ENCODE measurements at places on chromosomes 16 and 17.

- DNase-seq: no peak
Observed at GRCh38 chr16:89593841-89594240, 18.3 kb downstream of the CPNE7 start.

- no peak for DNase-seq
Observed at GRCh38 chr17:32297860-32298259, 32.2 kb downstream of the RHBDL3 start.

GRCh38 chr17:78359997-78360370 is at the start of gene SOCS3:
TSS of gene SOCS3 (minus strand) at chr17:78360077. CDS start at chr17:78359095, 982 bp downstream.
- peak; percentile 98 for DNase-seq

DNA sequence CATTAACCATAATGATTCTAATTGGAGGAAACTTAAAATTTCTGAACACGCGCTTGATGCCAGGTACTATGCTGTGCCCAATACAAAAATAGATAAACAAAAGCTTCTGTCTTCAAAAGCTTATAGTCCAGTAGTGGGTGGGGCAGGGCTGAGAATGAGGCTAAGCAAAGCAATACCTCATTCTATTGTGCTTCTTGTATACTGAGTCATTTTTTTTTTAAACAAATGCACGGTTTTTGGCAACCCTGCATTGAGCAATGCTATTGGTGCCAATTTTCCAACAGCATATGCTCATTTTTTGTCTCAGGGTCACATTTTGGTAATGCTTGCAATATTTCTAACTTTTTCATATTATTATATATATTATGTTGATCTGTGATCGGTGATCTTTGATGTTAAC is 34.7 kb upstream of the HNF1B start:
- DNase-seq: peak; percentile 61

GRCh38 chr17:58560511-58560910 is 46.1 kb upstream of the MTMR4 start:
- no peak for DNase-seq

DNA sequence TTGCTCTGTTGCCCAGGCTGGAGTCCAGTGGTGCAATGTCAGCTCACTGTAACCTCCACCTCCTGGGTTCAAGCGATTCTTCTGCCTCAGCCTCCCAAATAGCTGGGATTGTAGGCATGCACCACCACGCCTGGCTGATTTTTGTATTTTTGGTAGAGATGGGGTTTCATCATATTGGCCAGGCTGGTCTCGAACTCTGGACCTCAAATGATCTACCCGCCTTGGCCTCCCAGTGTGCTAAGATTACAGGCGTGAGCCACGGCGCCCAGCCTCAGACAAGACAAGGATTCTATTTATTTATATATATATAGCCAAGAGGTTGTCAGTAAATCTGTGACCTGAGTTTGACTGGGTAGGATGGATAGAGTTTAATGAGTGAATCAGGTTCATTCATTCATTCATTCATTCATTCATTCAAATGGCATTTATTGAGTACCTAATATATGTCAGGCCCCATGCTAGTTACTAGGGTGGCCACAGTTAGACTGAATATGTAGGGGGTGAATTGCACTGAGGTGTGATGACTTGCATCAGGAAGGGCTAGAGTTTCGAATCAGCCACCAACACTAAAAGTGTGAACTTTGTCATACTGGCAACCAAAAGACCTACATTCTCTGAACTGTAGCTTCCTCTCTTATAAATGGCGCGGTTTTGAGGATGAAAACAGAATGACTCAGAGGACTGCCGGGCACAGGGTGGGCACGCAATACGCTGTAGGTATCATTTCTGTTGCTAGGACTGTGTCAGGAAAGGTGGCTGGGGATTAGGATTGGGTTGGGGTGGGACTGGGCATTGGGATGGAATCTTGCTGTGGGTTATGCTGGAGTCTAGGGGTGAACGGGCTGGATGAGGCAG is 37.8 kb downstream of the ITGAE start:
- DNase-seq: no peak

GRCh38 chr16:56734429-56734828 is 4.5 kb downstream of the NUP93 start:
- peak; percentile 48 for DNase-seq

- peak; percentile 80 for DNase-seq
Observed at GRCh38 chr17:47889734-47890529, 6.1 kb upstream of the SP2 start.

- no peak for DNase-seq
Observed at GRCh38 chr17:28714281-28714680, 2.6 kb upstream of the PROCA1 start.

DNA sequence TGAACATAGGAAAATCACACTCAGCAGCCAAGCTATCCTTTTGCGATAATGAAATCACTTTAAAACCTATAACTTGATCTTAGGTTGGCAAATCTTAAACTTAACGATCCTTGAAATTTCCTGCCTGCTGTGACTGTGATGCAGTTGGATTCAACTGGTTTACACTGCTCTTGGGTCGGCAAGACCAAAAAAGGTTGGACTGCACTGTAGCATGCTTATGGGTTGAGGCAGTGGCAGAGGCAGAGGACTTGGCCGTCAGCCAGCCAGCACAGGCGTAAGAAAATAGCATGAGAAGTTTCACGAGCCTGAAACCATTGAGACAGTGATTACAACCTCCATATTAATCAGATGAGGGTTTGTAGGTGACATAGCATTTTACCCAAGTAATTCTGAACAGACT is 21.4 kb downstream of the WSB1 start:
- peak; percentile 70 for DNase-seq

GRCh38 chr17:44997733-44998520 is 29.8 kb upstream of the C1QL1 start:
- DNase-seq: peak; percentile 26

GRCh38 chr17:55294042-55294751 is 29.4 kb downstream of the HLF start:
- peak; percentile 12 for DNase-seq

DNA sequence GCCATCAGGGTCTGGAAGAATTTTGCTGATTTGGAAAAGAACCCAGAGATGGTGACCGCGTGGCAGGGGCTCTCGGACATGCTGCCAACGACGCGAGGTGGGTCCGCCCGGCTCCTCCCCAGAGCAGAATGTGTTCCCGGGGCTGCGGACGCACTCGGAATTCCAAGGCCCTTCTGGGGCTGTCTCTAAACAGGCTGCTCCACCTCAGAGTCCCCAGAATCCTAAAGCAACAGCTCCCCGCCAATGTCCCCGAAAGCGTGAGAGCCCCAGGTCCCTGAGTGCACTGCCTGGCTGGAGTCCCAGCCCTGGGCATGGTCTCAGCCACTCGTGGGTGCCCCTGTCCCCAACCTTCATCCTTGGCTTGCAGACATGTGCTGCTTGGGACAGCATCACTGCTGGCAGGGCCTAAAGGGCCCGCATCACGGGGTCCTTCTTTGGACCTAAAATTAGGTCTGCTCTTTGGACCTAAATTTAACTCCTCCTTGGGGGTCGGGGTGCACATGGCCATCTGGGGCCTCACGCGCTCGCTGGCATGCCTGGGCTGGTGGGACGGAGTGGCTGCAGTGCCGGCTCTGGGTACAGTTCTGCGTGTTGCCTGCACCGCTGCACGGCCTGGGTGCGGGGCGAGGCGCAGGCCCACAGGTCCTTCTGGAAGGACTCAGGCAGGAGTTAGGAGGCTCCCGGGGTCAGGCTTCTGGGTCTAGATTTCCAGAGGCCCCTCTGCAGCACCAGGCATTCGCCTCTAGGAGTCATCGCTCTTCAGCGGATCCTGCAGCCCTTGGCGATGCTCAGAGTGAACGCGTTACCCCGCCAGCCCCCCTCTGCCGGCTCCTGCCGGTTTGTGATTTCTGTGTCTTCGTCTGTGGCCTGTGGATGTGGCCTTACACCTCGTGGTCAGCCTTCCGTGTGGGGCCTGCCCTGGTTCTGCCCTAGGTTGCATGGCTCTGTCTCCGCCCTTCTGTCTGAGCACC is 41.9 kb upstream of the CHMP6 start:
- DNase-seq: no peak

- DNase-seq: no peak
Observed at GRCh38 chr17:42016411-42016831, 818 bp downstream of the DNAJC7 start.

DNA sequence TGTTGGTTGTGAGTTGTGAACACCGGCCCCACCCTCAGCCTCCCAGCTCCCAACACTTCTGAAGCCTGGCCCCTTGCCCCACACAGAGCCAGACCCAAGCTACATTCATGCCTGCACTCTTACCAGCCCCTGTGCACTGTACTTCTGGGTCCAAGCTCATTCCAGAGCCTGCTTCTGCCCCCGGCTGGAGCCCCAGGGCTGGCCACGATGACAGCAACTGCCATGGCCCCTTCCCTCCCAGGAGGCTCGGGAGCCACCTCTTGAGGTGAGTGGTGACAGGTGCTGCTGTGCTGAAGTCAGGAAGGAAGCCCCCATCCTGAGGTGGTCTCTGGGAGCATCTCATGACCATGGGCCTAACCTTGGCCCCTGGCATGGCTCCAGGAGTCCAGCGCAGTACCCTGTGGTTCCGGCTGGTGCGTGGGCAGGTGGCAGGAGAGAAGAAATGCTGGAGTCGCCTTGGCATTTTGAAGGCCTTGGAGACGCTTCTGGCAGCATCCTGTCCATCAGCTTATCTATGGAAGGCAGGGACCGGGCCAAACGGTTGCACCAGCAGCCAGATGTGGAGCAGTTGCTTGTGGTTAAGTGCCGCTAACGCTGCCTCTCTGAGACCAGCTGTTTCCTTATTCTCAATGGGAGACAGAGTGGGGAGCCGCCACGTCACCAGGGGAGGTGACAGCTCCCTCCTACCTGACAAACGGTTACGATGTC is 3.9 kb upstream of the CDT1 start:
- DNase-seq: no peak

DNA sequence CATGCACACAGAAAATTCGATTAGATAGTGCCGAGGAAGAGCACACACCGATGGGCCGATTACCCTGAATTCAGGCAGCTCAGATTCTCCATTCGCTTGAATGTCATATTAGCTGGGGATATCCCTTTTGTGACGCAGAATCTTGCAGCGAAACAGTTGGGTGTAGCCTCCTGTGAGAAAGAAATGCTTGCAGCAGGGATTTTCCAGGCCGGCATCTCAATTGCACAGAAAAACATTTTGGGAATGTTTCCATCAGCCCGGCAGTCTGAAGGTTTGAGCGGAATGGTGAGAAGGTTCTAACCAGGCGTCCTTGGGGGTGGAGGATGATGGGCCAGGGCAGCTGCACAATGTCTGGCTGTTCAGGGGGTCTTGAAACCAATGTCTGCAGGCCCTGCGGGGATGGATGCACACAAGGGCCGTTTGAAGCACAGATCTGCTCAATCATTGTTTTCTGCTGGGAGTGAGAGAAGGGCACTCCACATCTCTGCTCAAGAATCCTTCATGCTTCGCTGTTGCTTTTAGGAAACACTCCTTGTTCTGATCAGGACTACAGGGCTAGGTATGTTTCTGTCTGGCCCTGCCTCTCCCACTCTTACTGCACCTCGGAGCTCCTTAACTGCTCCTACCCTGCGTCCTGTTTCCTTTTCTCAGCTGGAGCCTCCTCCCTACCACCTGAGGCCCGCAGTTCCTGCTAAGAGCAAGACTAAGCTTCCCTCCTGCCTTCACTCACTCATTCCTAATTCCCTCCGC is 94.6 kb downstream of the CMIP start:
- no peak for DNase-seq

- DNase-seq: no peak
Observed at GRCh38 chr17:62188713-62189112, 123.6 kb upstream of the MED13 start.

GRCh38 chr16:53509906-53510703 is 7.1 kb upstream of the AKTIP start:
- peak; percentile 69 for DNase-seq

GRCh38 chr17:81553018-81553615 is 964 bp upstream of the FAAP100 start:
- DNase-seq: peak; percentile 88

- DNase-seq: peak; percentile 43
Observed at GRCh38 chr16:57017251-57017650, 27.9 kb downstream of the NLRC5 start.

GRCh38 chr17:37384560-37385149 is 8.9 kb downstream of the C17orf78 start:
- no peak for DNase-seq

DNA sequence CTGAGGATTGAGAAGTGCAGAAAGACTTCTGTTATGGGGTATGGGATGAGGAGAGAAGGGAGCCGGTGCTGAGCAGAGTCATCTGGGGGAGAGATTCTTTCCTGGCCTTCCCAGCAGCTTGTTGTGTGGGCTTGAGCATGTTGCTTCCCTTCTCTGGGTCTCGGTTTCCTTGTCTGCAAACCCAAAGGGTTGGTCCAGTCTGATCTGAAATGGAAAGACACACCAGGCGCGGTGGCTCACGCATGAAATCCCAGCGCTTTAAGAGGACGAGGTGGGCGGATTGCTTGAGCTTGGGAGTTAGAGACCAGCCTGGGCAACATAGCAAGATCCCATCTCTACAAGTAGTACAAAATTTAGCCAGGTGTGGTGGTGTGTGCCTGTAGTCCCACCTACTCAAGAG is 6.0 kb downstream of the SOCS3 start:
- no peak for DNase-seq

GRCh38 chr16:75074920-75075687 is 41.5 kb downstream of the LDHD start:
- no peak for DNase-seq

- DNase-seq: no peak
Observed at GRCh38 chr16:54533856-54534490, 247.4 kb upstream of the IRX3 start.

- DNase-seq: no peak
Observed at GRCh38 chr16:64206862-64207261, 915.0 kb downstream of the CDH11 start.

GRCh38 chr17:14621826-14622614 is 321.1 kb downstream of the HS3ST3B1 start:
- DNase-seq: peak; percentile 2

GRCh38 chr17:73962308-73962707 is 241.2 kb upstream of the RPL38 start:
- DNase-seq: no peak

- no peak for DNase-seq
Observed at GRCh38 chr17:56688151-56688550, 94.7 kb downstream of the NOG start.

DNA sequence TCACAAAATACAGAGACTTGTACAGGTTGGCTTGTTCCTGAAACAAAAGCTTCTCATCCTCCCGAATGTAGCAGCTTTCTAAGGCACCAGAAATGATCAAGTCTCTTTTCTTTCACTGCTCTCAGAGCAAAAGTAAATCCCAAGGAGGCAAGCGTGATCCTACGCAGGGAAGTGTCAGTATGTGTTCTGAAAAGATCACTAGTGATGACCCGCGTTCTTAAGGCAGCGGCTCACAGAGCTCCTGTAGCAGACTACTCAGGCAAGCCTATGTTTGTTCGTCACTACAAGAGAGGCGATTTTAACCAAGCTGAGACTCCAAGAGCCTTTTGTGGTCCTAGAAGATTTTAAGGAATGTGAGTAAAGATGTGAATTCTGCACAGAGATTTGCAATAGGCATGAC is 34.5 kb downstream of the WIPI1 start:
- DNase-seq: no peak
